Foreskin keratinocyte (primary cell): ENCODE measurements at places on chromosomes 7 and 10.

DNA sequence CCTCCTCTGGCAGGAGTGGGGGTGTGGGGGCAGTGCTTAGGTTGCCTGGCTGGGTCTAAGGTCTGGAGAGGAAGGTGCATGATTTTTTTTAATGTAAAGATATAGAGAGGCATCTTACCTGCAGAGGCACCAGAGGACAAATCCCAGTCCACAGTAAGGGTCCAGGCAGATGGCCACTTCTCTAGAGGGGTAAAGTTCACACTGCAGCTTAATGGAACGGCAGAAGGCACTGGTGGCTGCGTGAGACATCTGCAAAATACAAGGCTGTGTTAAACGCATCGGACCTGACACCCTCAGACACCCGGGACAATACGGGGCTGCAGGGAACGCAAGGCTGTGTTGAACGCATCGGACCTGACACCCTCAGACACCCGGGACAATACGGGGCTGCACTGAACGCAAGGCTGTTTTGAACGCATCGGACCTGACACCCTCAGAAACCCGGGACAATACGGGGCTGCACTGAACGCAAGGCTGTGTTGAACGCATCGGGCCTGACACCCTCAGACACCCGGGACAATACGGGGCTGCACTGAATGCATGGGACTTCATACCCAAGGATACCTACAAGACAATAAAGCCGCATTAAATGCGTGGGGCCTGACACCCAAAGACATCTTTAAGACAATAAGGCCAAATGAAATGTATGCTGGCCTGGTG lies 206.0 kb downstream of the ZMYND11 start:
- no peak for DNase-seq

GRCh38 chr7:12923971-12924370 lies 236.5 kb downstream of the ARL4A start:
- peak; percentile 92 for DNase-seq

DNA sequence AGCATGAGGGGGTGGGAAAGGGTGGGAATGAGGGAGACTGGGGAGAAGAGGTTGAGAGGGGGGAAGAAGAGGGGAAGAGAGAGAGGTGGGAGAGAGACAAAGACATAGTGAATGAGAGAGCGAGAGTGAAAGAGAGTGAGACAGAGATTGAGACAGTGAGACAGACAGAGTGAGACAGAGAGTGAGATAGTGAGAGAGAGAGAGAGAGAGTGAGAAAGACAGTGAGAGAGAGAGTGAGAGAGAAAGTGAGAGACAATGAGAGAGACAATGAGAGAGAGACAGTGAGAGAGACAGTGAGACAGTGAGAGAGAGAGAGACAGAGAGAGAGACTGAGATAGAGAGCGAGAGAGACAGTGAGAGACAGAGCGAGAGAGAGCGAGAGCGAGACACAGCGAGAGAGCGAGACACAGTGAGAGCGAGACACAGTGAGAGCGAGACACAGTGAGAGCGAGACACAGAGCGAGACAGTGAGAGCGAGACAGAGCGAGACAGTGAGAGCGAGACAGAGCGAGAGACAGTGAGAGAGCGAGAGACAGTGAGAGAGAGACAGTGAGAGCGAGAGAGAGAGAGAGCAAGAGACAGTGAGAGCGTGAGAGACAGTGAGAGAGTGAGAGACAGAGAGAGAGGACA lies 10.1 kb downstream of the TMEM243 start:
- DNase-seq, result no peak

DNA sequence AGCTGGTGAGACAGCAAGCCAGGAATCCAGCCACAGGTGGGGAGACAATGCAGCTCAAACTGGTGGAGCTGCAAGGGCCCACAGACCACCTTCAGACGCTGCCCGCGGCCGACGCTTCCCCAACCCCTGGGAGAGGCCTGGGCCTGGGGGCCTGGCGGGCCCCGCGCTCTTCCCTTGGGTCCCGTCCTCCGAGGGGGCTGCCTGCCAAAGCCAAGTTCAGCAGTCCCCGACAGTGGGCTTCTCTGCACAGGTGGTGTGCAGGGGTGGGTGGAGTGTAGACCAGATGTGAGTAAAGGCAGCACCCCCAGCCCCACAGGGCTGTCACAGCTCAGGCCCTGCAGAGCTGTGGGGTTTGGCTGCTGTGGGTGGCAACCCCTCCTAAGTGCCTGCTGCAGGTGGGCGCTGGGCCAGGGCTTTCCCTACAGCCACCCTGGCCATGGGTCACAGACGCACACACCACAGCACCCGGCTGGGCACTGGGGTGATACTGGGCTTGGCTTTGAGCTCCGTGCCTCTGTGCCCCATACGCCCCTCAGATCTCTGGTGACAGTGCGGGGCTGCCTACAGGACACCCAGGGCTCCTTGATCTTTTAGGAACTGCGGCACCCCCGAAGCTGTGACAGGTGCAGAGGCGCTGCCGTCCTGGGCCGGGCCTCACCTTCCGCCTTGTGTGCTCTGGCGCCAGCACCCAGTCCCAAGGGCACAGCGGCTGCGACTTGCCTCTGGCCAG lies 20.5 kb downstream of the BNIP3 start:
- no peak for DNase-seq

DNA sequence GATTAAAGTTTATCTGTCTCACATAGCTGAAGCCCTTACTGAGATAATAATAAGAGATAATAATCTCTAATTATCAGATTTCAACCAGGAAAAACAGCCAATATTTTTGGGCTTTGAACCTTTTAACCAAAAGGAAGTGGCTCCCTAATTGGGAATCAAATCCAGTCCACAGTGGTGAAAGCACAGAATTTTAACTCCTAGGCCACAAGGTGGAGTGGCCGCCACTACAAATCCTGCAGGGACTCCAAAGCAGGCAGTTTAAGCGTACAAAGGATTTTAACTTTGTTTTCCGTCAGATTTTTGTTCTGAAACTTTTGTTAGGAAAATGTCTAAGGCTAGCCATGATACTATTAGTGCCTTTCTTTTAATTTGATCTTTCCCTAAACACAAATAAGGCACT lies 99.6 kb upstream of the CCNY start:
- no peak for DNase-seq

GRCh38 chr7:93148144-93148543 lies at the start of gene SAMD9L:
Gene SAMD9L (minus strand): TSS chr7:93148385. CDS start chr7:93135971, 12,414 bp downstream.
- peak; percentile 19 for DNase-seq

GRCh38 chr7:106053109-106053508 lies 59.0 kb downstream of the SYPL1 start:
- DNase-seq, result no peak

DNA sequence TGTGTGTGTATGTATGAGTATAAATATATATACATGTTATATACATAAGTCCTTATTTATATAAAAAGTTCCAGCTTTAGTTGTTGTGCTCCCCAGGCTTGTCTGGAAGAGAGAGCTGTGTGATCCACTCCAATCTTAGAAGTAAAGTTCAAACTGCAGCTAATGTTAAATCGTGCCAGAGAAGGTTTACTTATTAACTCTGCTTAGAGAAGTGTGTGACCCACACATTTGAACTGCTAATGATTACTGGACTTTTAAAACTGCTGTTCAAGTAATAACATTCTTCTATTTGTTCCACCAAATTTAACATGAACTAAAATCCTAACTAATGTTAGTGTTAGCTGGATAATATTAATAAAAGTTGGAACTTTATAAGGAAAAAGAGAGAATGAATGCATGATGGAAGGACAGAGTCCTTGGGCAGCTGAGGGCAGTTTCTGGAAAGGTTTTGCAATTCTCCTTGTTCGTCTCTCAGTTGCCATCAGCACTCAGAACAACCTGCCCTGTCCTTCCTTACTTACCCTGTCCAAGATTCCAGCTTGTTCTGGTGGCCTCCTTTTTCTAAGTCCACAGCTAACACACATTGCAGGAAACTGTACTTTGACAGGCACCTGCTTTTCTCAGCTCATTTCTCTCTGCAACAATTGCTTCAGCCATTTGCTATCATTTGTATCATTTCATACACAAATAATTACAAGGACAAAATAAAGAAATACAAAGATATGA lies 162.6 kb downstream of the FAM107B start:
- no peak for DNase-seq

GRCh38 chr7:1591396-1591795 lies 21.6 kb upstream of the PSMG3 start:
- DNase-seq, result no peak

- no peak for DNase-seq
Observed at GRCh38 chr7:31553661-31554081, 39.8 kb downstream of the ITPRID1 start.

GRCh38 chr10:58776568-58777318 lies 264.1 kb downstream of the BICC1 start:
- no peak for DNase-seq

GRCh38 chr7:41699516-41699915 lies 3.4 kb downstream of the INHBA start:
- peak; percentile 49 for DNase-seq

DNA sequence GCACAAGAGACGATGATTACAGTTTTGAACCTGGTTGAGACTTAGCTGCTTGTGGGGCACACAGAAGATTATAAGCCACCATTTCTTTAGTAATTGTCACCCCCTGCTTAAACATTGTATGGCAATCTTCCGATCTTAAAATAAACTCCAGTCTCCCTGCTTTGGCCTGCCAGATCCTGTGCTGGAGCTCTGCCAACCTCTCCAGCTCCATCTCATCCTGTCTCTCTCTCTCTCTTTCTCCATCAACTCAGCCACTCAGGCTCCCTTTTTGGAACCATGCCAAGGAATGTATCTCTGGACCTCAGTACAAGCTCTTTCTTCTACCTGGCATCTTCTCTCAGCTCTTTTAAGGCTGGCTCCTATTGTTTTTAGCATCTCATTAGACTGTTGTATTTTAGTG lies 1053.2 kb downstream of the REEP3 start:
- DNase-seq, result no peak

DNA sequence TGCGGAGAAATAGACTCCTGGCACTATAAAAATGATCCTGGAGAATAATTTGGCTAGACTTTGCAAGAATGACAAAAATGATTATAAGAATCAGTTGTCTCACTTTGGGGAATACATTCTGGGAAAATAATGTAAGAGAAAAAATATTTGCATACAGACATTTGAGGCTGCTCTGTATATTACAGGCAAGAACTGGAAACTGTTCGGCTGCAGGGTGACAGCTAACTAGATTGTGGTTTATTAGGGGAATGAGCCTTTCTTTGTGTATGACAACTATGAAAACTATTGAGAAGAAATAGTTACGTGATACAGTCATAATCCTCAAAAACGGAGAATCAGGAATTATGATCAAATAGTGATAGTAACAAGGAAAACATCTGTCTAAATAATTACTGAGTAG lies 8.6 kb downstream of the TRIM56 start:
- peak; percentile 84 for DNase-seq

GRCh38 chr10:27832826-27833225 lies 87.2 kb upstream of the MKX start:
- no peak for DNase-seq

DNA sequence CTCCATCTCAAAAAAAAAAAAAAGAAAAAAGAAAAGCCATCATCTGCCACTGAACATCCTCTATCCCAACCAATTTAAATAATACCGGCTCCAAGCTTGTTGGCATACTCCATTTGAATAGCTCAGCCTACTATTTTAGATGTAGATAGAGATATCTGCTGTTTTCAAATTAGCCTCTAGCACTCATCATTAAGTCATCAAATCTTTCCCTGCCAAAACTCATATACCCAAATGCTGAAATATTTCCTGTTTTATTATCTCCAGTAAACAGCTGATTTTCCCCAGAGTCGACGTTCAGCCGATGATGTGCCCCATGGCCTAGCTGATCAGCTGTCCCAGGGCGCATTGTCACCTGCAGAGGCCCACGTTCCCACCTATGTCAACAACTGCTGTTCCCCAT lies 34.5 kb upstream of the FRMD4A start:
- DNase-seq, result no peak

DNA sequence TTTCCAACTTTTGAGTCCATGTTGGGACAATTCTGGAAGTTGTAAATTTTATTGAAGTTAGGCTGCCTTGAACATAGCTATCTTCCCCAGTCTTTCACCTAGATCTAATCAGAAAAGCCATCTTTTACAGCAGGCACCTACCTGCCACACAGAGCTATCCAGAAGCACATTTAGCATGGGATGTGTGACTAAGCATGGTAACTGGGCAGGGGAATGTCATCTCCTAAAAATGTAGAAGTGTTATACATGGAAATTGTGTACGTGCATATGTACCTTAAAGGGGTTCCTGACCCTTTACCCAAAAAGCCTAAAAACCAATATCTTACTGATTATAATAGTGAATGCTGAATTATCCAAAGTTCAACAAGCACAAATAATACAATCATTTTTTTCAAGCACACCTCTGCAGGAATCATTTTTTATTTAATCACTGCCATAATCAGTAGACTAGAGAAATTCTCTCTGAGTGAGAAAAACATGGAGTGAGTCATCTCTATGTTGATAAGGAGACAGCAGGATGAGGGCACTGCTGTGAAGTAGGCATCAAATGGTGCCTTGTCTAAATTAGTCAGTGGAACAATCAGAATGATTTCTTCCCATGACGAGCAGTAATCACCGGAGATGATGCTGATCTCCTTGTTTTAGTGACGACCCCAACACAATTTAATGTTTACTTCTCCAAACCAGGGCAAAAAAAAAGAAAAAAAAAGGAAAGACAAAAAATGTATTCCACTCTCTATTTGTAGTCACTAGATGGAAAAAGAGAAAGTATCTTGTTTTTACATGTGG lies 75.9 kb downstream of the SORBS1 start:
- peak; percentile 17 for DNase-seq

GRCh38 chr7:148303295-148304082 lies 287.1 kb upstream of the C7orf33 start:
- peak; percentile 67 for DNase-seq

GRCh38 chr10:124160176-124160575 lies 66.8 kb upstream of the CHST15 start:
- no peak for DNase-seq

- DNase-seq, result peak; percentile 92
Observed at GRCh38 chr7:31948029-31948428, 122.2 kb downstream of the PDE1C start.

DNA sequence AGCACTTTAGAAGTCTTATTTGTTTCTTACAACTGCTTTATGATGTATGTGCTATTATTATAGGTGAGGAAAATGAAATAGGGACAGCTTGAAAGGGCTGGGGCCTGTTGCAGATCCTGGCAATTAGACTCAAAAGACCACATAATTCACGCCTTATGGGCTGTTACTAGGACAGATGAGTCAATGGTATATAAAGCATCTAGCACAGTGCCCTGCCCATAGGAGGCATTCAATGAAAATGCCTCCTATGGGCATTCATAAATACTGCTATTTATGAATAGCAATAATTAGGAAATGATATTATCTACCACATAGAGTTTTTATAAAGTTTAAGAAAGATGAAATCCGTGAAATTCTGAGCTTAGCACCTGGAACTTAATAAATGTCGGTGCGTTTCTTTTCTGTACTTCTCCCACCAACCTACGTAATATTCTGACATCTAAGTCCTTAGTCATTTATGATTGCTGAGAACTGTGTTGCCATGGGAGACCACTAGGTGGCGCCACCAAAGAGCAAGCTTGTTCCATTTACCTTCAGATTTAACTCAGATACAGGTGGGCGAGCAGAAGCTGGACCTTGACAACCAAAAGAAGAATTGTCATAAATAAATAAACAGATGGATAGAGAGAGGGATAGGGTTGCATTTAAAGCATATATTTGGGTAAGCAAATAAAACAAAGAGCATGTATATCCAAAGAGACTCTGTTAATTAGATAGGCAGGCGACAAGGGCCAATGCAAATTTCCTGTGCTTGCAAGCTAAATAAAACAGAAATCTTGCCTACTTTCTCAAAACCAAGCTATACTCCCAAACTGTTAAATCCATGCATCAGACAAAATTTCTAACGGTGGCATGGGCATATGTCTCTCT lies 699.9 kb downstream of the INHBA start:
- DNase-seq, result peak; percentile 40

- no peak for DNase-seq
Observed at GRCh38 chr7:16926283-16926682, 44.5 kb upstream of the AGR3 start.

- DNase-seq, result no peak
Observed at GRCh38 chr10:121713486-121713885, 115.2 kb upstream of the FGFR2 start.
